ENCODE measurements at places on chromosomes 1 and 21.

- no peak for DNase-seq
These were observed 197.2 kb downstream of the ADSS2 start for GRCh38 chr1:244254467-244254866.

DNA sequence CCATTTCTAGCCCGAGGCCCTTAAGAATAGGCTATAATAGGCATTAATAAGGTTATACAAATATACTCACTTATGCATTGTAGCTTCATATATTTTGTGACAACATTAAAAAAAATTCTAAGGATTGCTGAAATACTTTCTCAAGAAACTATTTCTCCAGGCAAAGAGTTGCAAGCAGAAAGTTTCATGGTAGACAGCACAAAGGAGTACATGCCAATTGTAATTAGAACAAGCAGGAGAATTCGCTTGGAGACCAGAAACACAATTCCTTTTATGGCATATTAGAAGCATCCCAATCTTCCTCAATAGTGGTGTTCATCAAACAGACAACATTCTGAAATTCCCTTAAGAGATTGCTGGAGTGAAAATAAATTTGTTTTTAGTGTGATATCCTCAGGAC lies 122.8 kb downstream of the CRB1 start:
- no peak for DNase-seq

DNA sequence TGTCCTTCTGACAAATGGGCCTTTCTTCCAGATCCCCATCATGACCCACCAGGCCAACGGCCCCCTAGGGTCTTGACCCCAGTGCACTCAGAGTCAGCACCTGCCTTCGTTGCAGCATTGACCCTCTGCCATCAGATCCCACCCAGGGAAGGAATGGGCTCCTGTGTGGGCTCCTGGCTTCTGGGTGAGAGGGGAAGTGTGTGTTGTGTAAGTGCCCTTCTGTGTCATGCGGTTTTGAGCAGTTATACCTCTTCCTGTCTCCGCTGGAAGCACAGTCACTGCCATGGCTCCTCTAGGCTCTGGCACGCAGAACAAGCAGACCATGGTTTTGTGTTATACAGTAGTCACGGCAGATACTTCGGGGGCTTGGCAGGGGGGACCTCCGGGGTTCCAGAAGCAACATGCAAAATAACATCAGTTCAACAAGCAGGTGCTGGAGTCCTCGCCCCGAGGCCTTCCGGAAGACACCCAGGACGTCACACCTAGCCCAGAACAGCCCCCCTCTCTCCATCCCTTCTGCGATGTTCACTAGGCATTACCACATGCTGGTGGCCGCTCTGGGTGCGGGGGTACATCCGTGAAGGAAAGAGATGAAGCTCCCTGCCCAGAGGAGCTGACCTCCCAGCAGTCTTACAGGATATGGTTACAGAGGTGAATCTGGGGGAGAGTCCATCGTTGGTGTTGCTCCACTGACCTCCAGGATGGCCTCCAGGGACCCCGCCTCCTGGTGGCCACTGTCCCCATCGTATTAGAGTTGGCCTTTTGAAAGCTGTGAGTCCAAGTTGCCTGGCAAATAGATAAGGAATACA lies 17.4 kb upstream of the KCNAB2 start:
- DNase-seq = peak; percentile 51

GRCh38 chr1:14371771-14372497 lies 226.6 kb upstream of the KAZN start:
- no peak for DNase-seq

- DNase-seq = no peak
These were observed 120.8 kb downstream of the GREM2 start for GRCh38 chr1:240491156-240491555.

- no peak for DNase-seq
These were observed 12.1 kb downstream of the NBPF3 start for GRCh38 chr1:21451981-21452411.

GRCh38 chr1:11187931-11188330 lies 1.2 kb upstream of the ANGPTL7 start:
- DNase-seq = no peak

GRCh38 chr21:25176637-25177412 lies 430.5 kb downstream of the MRPL39 start:
- DNase-seq = no peak

DNA sequence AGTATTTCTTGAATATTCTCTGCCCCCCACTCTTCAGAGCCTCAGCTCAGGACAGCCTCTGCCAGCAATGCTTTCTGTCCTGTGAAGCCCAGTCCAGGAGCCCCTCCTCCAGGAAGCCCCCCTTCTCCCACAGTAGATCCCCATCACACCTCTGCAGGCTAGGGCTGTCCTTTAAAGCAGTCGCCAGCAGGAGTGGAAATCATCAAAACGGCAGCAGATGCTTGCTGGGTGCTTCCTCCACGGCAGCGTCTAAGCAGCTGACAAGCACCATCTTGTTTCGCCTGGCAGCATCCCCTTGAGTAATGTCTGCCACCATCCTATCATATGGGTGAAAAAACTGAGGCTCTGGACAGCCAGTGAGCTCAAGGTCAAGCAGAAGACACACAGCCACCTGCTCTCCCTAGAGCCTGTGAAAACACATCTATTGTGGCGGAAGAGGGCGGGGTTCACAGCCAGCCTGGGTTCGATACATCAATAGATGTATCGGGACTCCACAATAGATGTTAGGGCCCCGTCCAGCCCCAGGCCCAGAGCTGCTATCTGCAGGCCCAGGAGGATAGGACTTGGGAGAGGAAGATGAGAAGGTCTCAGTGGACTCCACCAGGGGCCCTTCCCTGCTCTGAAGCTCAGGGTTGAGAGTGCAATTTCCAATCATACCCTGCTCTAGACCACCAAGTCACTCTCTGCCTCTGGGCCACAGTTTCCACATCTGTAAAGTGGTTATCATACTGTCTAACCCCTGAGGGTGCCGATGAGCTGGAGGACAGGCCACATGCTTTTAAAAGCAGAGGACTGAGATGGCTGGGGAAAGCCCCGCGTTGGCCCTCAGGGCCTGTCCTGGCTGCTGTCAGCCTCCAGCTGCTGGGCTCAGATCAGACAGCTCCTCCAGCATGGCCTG lies 17.5 kb downstream of the RUNX3 start:
- DNase-seq = no peak

GRCh38 chr1:230359992-230360668 lies 66.0 kb downstream of the PGBD5 start:
- DNase-seq = no peak

DNA sequence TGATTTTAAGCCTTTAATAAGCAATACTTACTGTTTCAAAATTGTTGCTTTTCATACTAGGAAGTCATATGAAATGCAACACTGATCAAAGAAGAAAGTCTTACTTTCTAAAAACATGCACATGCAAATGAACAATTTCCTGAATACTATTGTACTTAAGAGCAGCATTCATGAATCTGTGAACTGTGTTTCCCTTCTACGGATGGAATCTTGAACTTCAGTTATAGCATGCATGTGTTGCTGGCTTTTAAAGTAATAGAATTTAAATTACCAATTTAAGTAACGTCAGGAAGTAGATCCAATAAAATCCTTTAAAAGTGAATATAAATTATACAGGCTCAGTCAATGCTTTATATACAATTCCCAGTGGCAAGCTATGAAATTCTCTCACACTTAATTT lies 348.9 kb downstream of the KCNT2 start:
- no peak for DNase-seq

DNA sequence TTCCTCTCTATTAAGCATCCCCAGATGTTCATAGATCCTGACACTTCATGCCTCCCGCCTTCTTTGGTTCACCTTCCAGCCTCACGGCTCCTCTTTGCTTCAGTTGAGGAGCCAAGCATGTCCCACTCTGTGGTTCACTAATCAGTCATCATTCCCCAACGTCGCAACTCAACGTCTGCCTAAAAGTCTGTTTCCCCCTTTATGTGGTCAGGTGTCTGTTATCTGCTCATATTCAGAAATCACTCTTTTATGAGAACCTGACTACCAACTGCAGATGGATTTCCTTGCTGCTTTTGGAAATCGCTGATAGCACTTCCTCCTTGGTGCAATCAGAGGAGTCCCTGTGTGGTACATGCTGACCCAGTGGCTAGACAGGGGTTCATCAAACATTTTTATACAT lies 94.1 kb upstream of the VANGL1 start:
- no peak for DNase-seq

- DNase-seq = no peak
These were observed 5.3 kb upstream of the CELSR2 start for GRCh38 chr1:109243860-109244552.

GRCh38 chr1:173205146-173206051 lies 1.7 kb downstream of the TNFSF4 start:
- DNase-seq = no peak

- no peak for DNase-seq
These were observed 53.9 kb downstream of the UMODL1 start for GRCh38 chr21:42124826-42125570.

DNA sequence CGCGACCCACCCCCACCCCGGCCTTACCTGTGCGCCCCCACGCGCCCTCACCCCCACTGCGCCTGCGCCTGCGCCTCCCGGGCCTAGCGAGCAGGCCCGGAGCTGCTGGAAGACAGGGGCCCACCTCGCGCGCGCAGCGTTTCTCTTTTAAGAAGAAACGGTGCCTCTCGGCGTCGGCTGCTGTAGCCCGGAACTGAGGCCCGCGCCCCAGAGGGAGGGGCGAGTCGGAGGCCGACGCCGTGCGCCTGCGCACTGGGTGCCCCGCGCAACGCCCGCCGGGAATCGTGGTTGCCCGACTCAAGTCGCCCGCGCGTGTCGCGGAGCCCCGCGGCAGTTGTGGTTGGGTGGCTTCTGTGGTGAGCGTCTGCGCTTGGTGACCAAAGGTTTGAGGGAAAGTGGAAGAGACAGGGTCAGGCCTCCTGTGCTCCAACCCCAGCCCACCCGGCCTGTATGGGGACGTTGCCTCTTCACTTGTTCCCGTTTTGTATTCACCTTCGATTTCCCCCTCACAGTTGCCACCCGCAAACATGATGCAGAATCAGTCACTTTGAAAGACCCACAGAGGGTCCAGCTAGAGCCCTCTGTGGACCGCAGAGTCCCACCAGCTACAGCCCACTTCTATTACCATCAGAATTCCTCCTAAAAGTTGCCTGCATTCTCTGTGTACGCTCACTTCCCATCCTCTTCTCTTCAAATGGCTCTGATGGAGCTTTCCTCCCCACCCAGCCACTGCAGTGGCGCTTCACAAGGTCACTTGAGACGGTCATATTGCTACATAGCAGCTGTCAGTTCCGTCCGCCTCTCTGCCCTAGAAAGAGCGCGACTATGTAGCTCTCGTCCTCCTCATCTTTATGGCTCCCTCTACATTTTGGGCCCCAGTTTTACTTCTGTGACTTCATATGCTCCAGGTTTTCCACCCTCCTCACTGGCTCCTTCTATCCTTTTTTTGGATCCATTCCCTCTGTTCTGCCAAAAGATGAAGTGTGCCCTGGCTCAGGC lies at the start of gene ZNF692:
ZNF692 (minus strand) TSS at position 195 of the 999 bp plus-strand sequence. CDS start 776 bp downstream, outside the sequence.
- DNase-seq = peak; percentile 96

- DNase-seq = no peak
These were observed 276.9 kb downstream of the MATN1 start for GRCh38 chr1:30446508-30446907.
